ENCODE measurements at places on chromosomes 2 and 18.
A peak's percentile ranks its signal among the peaks of the same experiment; 100 is the strongest.

DNA sequence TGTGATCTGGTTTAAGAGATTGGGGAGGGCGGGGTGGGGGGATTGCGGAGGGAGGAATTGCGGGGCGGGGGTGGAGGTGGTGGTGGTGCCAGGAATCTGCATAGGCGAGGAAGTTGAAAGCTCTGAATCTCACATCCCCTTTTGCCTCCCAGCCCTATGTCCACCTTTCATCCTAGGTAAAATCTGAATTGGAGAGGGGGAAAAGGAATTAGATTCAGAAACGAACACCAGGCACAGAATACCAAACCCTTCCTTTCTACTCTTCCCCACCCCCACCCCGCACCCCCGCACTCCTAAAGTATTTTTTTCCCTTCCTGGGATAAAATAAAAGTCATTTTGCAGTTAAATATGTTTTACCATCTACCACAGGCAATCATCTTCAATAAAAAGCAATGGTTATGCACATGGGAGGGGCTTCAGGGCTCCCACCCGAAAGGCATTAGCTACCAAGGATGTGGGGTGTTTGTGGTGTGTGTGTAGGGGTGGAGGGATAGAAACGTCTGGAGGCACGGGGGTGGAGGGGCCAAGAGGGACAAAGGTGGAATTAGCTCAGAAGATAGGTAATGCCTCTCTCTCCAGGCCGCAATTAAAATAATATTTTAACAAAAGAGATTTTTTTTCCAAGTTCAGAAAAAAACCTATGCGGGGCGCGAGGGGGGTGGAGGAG, 1.8 kb downstream of the IGFBP5 start:
- DNase-seq = no peak

DNA sequence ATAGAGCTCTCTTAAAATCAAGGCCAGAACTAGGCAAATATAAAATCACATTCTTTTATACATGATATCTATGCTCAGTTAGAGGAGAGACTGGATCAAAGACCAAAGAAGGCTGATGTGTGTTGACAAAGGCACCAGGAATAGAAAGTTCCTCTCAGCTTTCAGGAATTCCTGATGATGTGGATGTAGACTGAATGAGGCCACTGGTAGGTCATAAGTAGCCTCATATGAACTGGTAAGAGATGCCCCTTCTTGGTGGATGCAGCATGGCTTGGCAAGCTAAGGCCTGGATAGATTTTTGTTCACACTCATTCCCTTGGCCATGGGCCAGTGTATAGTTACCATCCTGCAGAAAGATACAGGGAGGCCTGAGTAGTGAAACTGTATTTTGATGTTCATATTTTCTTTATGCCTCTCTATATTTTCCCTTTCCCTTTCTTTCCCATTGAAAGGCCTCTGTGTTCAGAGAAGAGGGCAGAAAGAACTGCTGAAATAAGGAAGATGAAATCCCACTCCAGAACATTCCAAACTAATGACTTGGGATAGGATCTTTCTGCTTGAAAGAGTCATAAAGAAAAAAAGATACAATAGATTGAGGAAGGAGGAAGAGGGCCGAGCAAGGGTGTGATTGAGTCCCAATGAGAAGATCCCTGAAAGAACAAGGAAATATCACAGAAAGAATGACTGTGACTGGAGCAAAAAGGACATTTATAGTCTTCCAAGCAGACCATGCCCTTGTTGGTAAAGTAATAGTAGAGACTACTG, 2182.7 kb upstream of the PIK3C3 start:
- DNase-seq = no peak

GRCh38 chr18:57980573-57981307, 63.3 kb upstream of the NEDD4L start:
- no peak for DNase-seq

- no peak for DNase-seq
Observed at GRCh38 chr2:72915907-72916742, 1.2 kb upstream of the EMX1 start.

- DNase-seq = peak; percentile 20
Observed at GRCh38 chr2:173355132-173355865, 627 bp downstream of the CDCA7 start.

DNA sequence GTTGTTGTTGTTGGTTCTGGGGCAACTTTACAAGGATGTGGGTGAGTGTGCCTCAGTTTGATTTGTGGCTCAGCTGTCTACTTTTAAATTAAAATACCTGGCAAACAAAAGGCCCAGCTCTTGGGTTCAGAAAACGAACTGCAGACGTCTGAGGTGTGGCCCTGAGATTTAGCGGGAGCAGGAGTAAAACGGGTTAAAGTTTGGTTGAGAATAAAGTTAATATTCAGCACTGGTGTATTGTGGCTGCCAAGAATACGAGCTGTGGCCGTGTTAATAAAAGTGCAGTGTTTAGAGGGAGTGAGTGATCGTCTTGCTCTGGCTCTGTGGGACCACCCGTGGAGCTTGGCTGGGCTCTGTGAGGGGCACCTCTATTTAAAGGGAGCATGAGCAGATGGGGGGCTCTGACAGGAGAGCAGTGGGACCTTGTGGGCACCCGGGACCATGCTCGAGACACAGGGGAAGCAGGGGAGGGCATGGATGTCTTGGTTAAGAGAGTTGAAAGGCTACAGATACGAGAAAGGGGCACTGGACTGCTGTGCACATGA, 80.3 kb downstream of the VAPA start:
- no peak for DNase-seq

- DNase-seq = no peak
Observed at GRCh38 chr2:31217465-31218200, at the start of gene CAPN14. CAPN14 (minus strand) TSS chr2:31217515; CDS start chr2:31205447, 12,068 bp downstream.

- no peak for DNase-seq
Observed at GRCh38 chr2:152961351-152961750, 242.9 kb downstream of the ARL6IP6 start.

GRCh38 chr2:143140864-143141661, 11.8 kb downstream of the ARHGAP15 start:
- no peak for DNase-seq

GRCh38 chr2:197998702-197999101, 194.3 kb downstream of the PLCL1 start:
- no peak for DNase-seq

DNA sequence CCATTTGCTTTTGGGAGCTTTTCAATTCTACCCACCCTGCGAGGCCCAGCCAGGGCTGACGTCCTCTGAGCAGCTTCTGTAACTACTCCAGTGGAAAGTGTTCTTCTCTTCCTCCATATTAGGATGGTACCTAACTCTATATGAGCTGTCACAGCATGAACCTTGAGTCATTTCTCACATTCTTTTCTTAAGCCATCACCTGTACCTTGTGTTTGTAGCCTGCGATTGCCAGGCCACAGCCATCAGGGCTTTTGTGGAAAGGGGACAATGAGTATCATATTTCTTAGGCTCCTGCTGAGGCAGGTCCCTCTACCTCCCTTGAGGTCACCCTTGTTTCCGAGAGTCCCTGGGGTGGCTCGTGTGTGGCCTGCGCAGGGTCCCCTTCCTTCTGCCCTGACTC, 144.5 kb upstream of the DLX2 start:
- DNase-seq = no peak

DNA sequence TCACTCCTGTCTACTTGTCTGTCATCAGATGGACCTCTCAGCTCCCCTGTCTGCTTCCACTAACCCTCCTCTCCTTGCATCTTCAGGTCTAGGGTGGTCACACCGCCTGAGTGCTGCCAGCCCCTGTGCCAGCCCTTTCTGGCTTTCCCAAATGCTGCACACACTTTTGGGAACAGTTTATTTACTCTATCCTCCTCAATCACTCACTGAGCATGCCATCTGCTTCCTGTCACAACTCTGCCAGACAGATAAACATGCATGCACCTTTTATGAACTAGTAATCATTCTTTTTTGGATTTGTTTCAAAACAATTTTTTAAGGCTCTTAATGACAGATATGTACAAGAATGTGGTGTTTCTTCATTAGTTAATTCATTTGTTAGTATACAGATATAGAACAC, 56.3 kb upstream of the CCDC195 start:
- DNase-seq = no peak

- no peak for DNase-seq
Observed at GRCh38 chr18:9659499-9660375, 45.4 kb upstream of the PPP4R1 start.

DNA sequence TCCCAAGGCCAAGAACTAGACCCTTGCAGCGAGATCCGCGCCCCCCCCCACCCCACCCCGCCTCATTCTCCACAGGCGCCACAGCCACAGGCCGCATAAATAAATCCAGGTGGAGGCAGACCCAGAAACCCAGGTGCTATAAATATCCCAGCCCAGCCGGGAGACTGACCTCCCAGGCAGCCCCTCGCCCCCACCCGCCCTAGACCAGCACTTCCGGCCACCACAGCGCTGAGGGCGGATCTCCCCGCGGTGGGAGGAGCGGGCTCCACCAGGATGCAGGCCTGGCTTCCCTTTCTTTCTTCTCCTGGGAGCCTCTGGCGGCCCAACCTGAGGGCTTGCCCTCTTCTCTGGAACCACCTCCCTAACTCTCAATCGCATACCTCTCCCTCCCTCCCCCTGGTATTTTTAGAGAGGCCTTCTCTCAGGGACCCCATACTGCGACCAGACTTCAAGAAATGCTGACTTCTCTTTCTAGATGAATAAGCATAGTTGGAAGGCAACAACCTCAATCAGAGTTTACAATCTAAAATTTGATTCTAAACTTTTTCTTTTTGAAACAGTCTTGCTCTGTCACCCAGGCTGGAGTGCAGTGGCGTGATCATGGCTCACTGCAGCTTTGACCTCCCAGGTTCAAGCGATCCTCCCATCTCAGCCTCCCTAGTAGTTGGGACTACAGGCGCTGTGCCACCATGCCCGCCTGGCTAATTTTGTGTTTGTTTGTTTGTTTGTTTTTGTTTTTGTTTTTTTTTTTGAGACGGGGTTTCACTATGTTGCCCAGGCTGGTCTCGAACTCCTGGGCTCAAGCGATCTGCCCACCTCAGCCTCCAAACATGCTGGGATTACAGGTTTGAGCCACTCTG, 55.0 kb downstream of the PKDCC start:
- DNase-seq = peak; percentile 28

GRCh38 chr18:7585276-7585670, 18.2 kb downstream of the PTPRM start:
- no peak for DNase-seq

- DNase-seq = no peak
Observed at GRCh38 chr2:4745056-4745991, 946.9 kb upstream of the SOX11 start.

- DNase-seq = no peak
Observed at GRCh38 chr2:203790134-203790852, 77.3 kb upstream of the CTLA4 start.

- DNase-seq = no peak
Observed at GRCh38 chr2:200423541-200423940, 86.3 kb downstream of the KCTD18 start.

DNA sequence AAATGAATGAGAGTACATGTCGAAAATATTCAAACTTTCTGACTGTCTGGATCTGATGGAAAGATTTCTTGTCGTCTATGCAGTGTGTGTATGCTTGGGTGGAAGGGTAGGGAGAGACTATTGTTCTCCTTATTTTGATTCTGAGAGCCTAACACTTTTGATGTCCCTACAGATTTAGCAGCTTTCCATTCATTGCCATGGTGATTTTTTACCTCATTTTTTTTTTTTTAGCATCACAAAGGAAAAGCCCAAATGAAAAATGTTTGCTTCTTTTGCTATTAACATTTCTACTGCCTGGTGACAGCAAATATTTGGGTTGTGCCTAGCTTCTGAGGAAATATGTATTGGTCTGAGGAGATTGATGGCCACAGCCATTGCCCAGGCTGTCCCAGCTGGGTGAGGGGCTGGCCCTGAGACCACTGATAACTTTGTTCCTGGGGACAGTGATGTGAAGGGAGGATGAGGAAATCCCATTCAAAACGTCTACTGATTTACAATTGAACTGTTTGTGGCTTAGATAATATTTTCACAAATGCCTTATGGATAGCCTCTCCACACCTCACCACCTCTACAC, 558.6 kb downstream of the DCC start:
- no peak for DNase-seq

GRCh38 chr2:167506395-167506794, 618.1 kb downstream of the XIRP2 start:
- no peak for DNase-seq

DNA sequence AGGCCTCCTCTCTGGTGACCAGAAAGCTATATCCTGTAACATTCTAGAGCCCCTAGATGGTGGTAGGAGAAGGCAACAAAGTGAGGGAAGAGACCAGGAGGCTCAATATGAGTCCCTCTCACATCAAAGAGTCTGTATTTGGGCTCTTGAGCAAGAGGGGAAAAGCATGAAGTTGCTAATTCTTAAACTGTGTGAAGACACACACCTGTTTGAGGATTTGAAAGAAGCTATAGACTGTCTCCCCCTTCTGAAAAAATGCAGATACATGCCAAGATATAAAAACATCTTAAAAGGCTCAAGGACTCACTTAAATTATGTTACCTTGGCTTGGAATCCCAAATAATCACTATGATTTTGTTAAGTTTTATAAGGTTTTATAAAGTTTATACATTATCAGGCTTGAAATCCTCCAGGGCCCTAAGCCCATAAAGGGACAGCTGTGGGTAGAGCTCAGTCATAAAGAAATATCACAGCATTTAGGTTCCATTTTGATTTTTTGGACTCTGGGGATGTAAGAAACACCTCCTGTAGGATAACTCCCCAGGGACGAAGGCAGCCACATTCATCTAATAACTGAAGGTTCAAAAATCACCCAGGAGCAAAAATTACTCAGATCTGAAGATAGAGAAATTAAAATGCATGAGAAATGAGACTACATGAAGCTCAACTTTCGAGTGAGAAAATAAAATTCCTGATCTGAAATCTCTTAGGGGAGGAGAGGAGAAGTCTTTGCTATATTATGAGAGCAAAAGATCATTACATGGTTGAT, 136.1 kb upstream of the LGALSL start:
- DNase-seq = no peak

- DNase-seq = no peak
Observed at GRCh38 chr2:229150317-229150716, 120.8 kb downstream of the PID1 start.

- no peak for DNase-seq
Observed at GRCh38 chr18:56199580-56200330, 438.6 kb downstream of the TXNL1 start.

DNA sequence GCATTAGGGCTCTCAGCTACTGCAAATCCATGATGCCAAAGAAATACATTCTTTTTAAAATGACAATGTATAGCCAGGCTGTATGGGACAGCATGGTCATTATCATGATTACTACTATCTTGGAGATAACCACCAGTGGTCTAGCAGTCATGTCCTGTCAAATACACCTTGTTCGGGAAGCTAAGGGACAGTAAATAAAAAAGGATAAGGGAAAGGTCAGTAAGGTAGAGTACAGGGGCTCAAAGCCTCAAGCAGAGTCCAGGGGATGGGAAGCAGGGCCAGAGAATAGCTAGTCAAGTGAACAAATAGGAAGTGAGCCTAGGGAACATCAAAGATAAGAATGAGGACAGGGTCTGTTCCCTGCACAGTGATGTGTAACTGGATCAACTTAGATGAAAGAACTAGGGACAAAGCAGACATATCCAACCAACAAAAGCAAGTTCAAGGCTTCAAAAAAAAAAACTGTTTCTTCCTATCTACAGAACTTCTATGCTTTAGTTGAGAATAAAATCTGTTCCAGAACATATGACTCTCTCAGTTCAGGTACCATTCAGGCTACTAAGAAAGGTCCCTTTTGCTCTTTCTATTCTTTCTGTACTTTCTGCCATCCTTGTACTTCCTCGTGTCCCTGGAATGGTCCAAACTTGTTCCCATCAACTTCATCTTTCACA, 62.9 kb upstream of the EHBP1 start:
- DNase-seq = no peak

- peak; percentile 80 for DNase-seq
Observed at GRCh38 chr2:6826081-6826913, 39.4 kb downstream of the CMPK2 start.
